Stimulated activated CD4-positive, alpha-beta T cell treated with anti-CD3 and anti-CD28 coated beads, TNF-alpha, amount 100 ng/mL, for 1 hour (primary cell): ENCODE measurements at places on chromosomes 5 and 9.
A peak's percentile ranks its signal among the peaks of the same experiment; 100 is the strongest.

- no peak for DNase-seq
These were observed 2.8 kb downstream of the PURA start for GRCh38 chr5:140116716-140117115.

- DNase-seq = no peak
These were observed 82.3 kb upstream of the FREM1 start for GRCh38 chr9:14992516-14992915.

GRCh38 chr5:170446365-170446764, 57.2 kb upstream of the KCNMB1 start:
- DNase-seq = no peak

- peak; percentile 4 for DNase-seq
These were observed 909 bp downstream of the SLC36A1 start for GRCh38 chr5:151448038-151448985.

- DNase-seq = no peak
These were observed 133.4 kb downstream of the ESM1 start for GRCh38 chr5:54852007-54852406.

DNA sequence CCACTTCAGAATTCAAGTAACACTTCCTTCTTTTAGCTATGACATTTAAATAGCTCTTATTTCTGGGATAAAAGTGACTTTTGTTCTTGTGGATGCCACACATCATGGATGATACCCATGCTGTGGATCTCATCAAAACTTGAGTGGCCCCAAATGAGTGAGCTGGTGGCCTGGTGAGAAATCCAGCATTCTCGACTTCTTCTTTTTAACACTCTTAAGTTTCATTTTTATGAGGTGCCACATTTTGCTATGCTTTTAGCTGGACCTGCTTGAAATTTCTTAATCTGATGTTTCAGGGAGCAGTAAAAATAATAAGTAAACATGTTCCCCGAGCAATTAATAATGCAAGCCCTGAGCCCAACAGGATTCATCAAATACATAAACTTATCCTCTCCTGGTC, 384.8 kb upstream of the MEF2C start:
- no peak for DNase-seq

DNA sequence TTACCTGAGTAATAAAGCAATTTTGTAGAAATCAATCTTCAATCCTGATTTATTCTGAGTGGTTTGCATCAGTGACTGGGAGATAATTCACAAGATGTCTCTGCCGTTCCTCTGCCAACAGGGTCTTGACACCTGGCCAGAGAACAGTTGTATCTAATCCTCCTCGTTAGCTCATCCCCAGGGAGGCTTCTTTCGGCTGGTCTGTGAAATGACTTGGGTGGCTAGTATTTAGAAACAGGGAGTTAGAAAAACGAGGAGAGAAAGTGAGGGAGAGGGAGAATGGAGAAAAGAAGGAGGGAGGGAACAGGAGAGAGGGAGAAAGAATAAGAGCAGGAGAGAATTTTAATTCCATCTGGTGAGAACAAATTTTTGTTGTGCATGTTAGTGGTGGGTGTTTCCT, 600.2 kb upstream of the TLE4 start:
- no peak for DNase-seq

DNA sequence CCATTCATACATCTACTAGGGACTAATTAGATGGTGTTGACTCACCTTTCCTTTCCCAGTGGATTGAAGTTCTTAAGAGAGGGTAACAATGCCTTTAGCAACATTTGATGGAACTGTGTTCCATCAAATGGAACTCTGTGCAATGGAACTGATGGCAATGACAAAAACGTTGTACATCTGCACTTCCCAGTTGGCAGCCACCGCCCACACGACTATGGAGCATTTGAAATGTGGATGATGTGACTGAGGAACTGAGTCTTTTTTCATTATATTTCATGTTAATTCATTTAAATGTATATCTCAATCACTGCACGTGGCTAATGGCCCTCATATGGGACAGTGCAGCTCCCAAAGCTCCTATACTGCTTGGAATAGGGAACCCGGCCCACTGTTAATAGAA, 39.0 kb upstream of the ICE1 start:
- no peak for DNase-seq
